SJCRH30 (cell line): ENCODE measurements at places on chromosomes 16 and 17. TPM values are rescaled to one million over a fixed set of nuclear protein-coding genes. Genes with fewer than 3 reads are reported as not detected.
A peak's percentile ranks its signal among the peaks of the same experiment; 100 is the strongest.

DNA sequence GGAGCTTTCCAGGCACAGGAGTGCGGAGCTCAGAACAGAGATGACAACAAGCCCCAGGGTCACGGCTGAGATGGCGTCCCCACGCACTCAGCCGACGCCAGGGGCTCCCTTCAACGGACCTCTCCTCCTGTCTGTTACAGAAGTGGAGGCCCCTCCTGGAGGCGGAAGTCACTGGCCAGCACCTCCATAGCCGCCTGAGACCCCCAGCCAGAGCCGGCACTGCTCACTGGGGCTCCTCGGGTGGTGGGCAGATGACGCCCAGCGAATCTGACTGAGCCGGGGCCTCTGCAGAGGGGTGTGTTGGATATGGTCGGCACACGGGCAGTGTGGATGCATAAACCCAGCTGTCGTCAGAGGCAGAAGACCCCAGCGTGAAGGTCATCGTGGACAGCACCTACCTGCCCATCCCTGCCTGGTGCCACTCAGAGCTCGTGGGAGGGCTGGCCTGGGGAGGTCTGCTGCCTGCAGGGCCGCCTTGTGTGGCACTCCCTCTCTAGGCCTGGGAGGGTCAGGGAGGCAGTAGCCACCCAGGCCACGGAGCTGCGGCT lies 20.0 kb downstream of the NDUFAF8 start:
- no peak for DNase-seq

GRCh38 chr17:41519501-41520224 lies 973 bp upstream of the KRT15 start:
- peak; percentile 24 for DNase-seq

GRCh38 chr17:45984368-45984767 lies 14.7 kb upstream of the STH start:
- no peak for DNase-seq

Gene KRT31
- total RNA-seq = 0.08 TPM in 1 of 2 replicates, not detected in the other

Gene WWP2
- 10.5 and 12.0 TPM in 2 replicates for total RNA-seq

Gene TBC1D3H
- not detected in 2 replicates for total RNA-seq
